HTR-8/SVneo (cell line): ENCODE measurements at places on chromosomes 3 and 15.

DNA sequence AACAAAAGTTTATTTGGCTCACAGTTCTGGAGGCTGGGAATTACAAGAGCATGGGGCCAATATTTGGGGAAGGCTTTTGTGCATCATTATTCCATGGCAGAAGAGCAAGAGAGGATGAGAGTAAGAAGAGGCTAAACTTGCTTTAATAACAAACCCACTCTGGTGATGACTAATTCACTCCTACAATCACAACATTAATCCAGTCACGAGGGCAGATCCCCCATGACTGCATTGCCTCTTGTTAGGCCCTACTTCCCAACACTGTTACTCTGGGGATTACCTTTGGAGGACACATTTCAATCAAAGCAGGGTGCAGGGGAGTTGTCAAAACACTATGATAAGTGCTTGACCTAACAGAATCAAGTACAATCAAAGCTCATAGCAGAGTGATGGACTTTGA is 181.7 kb downstream of the BBX start:
- no peak for DNase-seq

DNA sequence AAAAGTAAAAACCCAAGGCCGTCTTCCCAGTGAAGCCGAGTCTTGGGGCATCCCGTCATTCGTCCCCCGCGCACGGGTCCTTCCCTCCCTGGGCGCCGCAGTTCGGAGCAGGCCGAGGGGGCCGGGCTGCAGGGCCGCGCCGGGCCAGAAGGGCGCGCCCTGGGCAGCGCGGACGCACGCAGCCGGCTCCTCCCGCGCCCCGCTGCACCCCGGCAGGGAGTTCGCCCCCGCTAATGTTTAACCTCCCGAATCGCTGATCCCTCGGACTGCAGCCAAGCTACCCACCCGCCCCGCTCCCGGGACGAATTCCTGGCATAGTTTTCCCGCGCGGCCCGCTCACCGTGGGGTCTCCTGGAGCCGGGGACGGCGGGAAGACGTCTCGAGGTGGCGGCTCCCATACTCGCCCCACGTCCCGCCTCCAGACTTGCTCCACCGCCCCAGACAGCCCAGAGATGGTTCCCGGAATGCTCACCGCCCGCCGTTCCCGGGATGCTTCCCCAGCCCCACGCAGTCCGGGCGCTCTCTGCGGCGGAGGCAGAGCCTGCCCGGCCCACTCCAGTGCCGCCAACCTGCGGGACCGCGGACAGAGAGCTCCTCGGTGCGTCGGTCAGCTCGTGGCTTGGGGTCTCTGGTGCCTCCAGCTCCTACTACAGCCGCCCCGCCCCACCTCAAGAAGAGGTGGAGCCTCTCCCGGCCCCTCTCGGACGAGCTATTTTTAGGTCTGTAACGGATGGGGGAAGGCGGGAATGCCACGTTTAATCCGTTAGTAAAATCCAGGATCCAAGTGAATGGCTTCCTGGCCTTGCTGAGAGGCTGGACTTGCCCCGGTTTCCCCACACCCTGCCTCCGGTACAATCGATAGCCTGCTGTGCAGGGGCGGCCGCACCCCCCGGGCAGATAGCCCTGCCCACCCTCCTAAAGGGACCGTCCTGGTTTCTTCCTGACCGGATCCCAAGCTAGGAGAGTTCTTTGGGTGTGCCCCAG is at the start of gene DZIP1L:
Gene DZIP1L (minus strand): TSS at position 621 of the 984 bp plus-strand sequence. CDS start 11,637 bp downstream, outside the sequence.
- DNase-seq = peak; percentile 73

DNA sequence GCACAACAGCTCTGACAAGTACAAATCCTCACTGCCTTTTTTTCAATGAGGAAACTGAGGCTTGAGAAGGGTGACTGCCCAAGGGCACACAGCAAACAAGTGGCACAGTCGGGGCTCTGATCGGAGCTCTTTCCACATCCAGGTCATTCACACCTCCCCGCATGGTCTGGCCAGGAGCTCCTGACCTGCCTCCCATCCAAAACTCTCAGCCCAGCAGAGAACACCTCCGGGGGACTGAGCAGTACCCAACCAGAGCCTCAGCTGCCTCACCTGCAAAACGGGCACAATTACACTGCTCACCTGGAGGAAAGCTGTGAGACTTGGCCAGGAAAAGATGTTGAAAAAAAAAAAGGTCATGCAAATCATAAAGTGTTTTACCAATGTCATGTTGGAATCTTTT is 36.5 kb downstream of the WNT7A start:
- no peak for DNase-seq

DNA sequence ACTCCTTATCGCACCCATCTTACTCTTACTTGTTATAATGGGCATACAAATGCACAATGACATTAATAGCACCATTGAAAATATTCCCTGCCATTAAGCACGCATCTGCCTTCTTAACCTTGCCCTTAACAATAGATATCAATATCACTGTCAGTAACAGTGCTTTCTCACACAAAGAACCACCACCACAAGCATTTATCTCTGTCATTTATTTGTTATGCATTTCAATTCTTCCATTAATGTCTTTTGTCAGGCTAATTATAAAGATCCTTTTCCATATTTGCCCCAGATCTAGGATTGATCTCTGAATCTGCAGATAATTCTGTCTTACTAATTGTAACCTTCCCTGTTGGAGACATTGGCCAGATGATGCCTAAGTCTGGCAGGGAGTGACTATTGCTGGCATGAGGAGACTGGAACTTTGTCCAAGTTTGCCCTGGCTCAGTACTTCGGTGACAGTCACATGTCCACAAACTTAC is 419.6 kb upstream of the TGFBR2 start:
- no peak for DNase-seq

- DNase-seq = no peak
These were observed 165.7 kb upstream of the RARB start for GRCh38 chr3:25262322-25262721.
